ENCODE measurements at places on chromosomes 3 and 15.
A peak's percentile ranks its signal among the peaks of the same experiment; 100 is the strongest.

DNA sequence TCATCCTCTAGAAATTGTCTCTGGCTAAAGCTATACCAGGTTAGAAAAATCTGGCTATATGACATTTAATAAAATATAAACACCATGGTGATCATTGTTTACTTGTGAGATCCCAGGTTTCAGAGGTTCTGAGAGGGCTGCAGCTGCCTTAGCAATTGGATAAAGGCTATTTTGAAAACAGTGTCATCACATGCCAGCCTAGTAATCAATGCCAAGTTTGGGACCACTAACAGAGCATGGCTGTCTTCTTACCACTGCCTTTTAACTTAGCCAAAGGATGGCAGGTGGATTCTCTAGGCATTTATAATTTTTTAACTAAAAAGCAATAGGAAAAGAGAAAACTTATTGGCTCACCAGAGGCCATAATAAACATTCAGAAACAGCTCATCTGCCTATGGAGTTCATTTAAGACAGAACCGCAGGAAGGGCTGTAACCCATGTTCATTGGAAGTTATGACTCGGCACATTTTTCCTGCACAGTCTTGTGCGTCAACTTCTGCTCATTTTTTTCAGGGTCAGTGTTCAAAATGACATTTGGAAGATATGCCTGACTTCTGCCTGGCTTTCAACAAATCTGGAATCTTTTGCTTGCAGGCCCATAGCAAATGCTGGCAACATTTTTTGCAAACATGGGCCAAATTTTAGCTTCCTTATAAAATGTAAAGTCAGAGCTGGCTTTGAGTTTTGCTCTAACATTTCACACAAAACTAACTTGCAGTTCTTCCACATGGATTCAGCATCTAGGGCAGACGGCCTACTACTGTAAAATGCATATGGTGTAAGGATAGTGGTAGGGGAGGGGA is 476.0 kb upstream of the TBL1XR1 start:
- DNase-seq, result no peak

DNA sequence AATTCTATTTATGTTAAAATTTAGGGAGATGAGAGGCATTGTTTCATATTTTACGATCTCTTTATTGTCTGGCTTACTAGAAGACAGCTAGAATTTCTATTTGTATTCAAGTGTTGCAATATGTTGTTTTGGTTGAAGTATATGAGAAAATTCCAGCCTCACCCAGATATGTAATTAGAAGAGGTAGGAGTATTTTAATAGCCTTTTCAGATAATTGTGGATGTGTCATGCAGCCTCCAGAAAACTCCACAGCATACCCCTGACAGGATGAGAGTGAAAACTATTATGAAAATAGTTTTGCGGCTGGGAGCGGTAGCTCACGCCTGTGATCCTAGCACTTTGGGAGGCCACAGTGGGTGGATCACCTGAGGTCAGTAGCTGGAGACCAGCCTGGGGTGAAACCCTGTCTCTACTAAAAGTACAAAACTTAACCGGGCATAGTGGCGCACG is 21.5 kb upstream of the USP3 start:
- no peak for DNase-seq

GRCh38 chr3:131630097-131630496 is 127.3 kb upstream of the MRPL3 start:
- no peak for DNase-seq

DNA sequence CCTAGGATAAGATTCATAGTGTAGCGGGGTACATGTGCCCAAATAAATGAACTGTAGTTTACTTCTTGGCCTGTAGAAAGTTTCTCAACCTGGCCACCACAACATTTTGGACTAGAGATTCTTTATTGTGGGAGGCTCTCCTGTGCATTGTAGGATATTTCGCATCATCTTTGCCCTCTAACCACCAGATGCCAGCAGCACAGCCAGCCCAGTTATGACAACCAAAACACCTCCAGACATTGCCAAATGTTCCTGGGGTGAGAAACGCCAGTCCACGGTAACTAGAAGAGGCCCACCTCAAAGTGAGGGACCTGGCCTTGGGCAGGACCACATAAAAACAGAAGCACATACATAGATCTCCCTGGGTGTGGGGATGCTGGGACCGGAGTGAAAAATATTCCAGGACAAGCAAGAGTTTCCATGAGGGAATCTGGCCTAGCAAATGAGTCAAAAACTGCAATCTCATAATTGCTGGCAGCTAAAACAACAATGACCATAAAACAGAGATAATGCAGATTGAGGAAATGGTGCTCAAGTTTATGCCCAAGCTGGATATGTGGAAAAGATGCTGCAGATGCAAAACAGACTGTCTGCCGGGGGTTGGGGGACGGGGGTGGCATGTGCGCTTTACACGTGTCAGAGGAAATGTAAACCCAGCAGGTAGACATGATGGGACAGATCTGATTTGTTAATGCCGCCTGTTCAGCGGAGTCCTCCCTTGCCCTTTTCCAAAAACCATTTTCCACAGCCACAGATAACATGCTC is 39.7 kb downstream of the ARHGEF3 start:
- no peak for DNase-seq

- DNase-seq, result no peak
Measured at GRCh38 chr15:69648212-69648611, 195.6 kb downstream of the RPLP1 start.

- DNase-seq, result no peak
Measured at GRCh38 chr3:139173372-139174108, 128.8 kb upstream of the PRR23C start.

GRCh38 chr3:47441796-47442551 is 33.8 kb downstream of the SCAP start:
- DNase-seq, result no peak

GRCh38 chr15:28997791-28998190 is 112.0 kb downstream of the APBA2 start:
- no peak for DNase-seq

GRCh38 chr3:101561630-101562328 is at the start of gene TRMT10C:
TSS of gene TRMT10C (plus strand) at chr3:101561868. CDS start at chr3:101564782, 2,914 bp downstream.
- DNase-seq, result peak; percentile 89

- no peak for DNase-seq
Measured at GRCh38 chr15:88621789-88622604, 857 bp downstream of the AEN start.

DNA sequence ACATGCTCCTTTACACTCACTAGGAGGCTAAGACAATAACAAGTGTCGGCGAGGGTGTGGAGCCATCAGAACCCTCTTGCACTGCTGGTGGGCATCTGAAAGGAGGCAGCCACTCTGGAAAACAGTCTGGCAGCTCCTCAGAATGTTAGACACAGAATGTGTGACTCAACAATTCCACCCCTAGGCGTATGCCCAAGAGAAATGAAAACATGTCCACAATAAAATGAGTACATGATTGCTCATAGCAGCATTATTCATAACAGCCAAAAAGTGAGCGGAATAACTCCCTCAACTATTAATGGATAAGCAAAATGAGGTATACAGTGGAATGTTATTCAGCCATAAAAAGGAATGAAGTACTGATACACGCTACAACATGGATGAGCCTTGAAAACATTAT is 57.8 kb downstream of the WNT7A start:
- no peak for DNase-seq

DNA sequence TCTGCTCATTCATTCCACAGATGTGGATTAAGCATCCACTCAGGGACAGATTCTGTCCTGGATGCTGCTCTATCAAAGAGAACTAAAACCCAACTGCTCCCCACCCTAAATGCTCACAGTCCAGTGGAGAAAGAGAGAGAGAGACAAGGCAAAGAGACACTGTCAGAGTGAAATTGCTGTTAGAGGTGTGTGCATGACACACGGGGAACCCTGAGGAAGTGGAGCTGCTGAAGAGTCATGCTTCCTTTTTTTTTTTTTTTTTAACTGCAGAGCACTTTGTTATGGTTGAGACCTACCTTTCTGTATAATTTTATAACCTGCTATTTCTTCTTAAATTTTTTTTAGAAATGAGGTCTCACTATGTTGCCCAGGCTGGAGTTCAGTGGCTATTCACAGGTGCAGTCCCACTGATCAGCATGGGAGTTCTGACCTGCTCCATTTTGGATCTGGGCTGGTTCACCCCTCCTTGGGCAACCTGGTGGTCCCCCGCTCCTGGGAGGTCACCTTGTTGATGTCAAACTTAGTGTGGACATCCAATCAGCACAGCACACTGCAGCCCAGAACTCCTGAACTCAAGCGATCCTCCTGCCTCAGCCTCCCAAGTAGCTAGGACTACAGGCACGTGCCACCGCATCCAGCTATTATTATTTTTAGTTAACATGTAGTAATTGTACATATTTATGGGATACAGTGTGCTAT is 18.2 kb upstream of the PSTPIP1 start:
- no peak for DNase-seq

GRCh38 chr15:84601555-84601838 is 688 bp downstream of the ZSCAN2 start:
- DNase-seq, result no peak

DNA sequence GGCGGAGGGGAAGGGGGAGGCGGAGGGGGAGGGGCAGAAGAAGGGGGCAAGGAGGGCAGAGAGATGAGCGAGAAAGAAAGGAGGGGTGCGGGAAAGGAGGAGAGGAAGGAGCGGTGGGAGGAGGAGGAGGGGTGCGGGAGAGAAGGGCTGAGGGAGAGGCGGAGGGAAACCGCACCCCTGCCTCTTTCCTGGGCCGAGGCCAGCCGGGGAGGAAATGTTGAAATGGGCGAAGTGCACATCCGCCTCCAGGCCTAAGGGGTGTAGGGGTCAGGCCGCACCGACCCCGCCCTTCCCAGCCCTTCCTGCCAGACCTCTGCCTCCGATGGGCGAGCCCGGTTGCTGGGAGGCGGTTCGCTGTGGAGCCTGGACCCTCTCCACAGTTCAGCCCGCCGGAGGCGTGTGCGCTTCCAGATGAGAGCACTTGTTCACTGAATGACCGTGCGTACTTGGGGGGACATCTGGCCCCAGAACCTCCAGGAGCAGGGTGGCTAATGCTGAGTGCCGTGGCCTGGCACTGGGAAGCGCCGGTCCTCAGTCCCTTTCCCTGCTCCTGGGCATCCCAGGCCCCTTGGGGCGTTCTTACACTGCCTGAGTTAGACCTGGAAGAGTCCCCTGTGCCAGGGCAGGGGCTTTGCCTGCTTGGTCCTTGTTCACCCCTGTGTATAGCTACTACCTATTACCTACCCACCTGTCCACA is 110.3 kb upstream of the KLF13 start:
- DNase-seq, result peak; percentile 17

GRCh38 chr3:78988324-78988723 is 779.5 kb downstream of the ROBO1 start:
- DNase-seq, result no peak

- no peak for DNase-seq
Measured at GRCh38 chr3:41872157-41872556, 89.7 kb downstream of the ULK4 start.

DNA sequence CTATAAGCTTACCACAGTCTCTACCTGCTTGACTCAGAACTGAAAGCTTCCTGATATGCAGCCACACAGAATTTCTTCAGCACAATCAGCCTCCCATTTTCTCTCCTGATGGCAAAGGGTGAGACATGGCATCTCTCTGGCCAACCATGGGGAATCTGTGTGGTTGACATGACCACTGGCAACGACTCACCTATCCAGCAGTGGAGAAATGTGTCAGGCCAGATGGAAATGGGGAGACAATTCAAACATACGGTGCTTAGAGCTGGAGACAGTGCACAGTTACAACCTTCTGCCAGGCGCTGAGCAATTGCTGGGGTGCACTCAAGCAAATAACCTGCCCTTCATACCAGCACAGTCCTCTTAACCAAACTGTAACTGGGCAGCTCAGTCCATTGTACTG is 3.6 kb downstream of the ZNF385D start:
- DNase-seq, result no peak

GRCh38 chr3:170801597-170801996 is 68.4 kb downstream of the RPL22L1 start:
- no peak for DNase-seq

DNA sequence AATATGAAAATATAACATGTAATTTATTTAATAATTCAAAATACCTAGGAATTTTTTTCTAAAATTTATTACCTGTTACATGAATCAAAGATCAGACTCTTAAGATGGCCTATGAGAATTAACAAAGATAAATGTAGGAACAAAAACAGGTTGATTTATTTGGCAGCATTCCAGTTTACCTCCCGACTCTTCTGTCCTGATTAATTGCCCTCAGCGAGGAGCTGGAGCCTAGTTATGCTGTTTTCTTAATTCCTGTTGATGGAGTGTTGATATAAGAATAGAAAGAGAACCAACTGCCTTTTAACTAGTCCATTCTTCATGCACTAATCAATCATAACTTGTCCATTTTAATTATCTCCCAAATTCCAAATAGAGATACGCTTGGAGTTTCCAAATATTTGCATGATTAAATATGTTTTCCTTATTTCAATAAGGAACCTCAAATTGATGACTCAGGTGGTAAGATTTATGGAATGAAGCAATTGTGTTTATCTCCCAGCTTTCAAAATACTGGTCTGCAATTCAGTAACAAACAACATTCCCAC is 10.6 kb upstream of the CPB1 start:
- no peak for DNase-seq

GRCh38 chr3:147393943-147394883 is 12.1 kb downstream of the ZIC4 start:
- no peak for DNase-seq

GRCh38 chr3:57065588-57065987 is 5.1 kb downstream of the SPATA12 start:
- no peak for DNase-seq

DNA sequence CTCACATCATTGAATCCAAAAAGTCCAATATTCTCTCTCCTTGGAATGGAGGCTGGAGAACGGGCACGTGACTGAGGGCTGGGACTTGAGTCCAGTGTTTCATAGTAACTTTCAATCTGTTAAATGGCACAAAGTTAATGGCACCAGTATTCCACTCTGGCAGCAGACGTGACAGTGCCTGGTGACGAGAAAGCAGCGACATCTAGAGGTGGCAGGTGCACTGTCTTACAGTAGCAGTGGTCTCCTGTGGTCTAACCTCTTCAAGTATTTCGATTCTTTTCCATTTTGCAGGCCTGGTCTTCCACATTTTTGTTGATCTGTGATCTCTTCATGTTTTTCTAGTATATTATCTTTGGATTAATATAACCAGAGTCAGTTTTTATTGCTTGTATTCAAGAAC is 107.1 kb downstream of the OXSM start:
- no peak for DNase-seq

DNA sequence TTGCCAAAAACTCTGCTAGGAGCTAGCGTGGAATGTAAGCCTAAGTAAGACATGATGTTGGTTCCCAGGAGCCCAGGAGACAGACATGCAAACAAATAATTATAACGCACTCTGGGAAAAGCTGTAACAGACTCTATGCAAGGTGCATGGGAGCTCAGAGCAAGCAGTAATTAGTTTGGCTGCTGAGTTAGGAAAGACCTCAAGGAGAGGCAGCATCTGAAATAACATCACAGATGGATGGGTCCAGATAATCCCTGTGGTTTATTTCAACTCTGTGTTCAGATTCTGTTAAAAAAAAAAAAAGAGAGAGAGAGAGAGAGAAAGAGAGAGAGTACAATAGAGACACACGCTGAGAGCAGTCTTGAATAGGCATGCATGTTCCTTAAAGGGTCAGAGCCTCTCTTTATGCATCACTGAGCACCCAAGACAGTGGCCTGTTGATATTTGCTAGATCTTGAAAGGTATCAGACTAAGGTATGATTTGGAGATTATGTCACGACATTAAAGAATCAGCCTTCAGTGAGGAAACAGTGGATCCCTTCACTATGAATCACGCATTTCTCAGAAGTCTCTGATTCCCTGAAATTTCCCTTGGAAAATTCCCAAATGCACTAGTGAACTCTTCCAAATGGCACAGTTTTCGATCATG is 124.4 kb upstream of the LIPC start:
- no peak for DNase-seq

Data from stimulated activated CD4-positive, alpha-beta T cell treated with anti-CD3 and anti-CD28 coated beads, Interleukin-15, amount 100 ng/mL, for 48 hours (primary cell).